IMR-90 (cell line): ENCODE measurements at places on chromosomes 4 and X. TPM values are rescaled to one million over a fixed set of nuclear protein-coding genes. Genes with fewer than 3 reads are reported as not detected.
A peak's percentile ranks its signal among the peaks of the same experiment; 100 is the strongest.

DNA sequence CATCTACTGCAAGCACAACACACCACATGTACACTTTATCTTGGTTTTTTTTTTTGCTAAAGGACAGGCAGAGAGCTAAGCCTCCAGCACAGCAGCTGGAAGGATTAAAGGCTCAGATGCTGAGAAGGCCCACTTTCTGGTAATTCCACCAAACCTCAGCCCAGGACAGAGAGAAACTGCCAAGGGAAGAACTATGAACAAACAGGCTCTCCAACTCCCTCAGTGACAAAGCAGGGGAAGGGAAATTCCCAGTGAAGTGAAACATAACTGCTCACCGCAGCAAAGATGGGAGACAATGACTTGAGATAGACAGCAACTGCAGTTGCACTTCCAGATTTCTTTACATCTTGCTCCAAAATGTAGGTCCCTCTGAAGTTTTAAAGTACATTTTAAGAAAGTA is 4.8 kb downstream of the PROM1 start:
- H3K4me3 ChIP-seq = no peak overlapping the region
- H3K27me3 ChIP-seq = peaks cover 59% of the 10 kb centered on the region
- no peak overlapping the region for H3K27ac ChIP-seq
- peaks cover 3% of the 10 kb centered on the region; the same call in 1 of the 2 replicates for H3K4me1 ChIP-seq
- no peaks in the 10 kb centered on the region for H3K36me3 ChIP-seq

DNA sequence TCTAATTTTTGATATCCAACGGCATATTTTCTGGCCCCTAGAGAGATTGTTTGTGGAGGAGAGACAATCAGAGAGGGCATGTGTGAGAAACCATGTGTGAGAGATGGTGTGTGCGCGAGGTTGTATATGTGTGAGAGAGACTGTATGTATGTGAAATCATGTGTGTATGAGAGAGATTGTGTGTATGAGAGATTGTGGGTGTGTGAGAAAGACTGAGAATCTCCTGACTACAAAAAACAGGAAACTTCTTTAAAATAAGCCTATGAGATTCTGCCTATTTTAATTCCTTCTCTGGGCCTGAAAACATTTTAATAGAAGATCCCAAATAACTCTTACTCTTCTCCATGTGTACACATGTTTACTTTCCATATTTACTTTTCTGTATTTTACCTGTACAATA is 1.5 kb upstream of the FAM241A start:
- H3K36me3 ChIP-seq = no peaks in the 10 kb centered on the region
- no peaks in the 10 kb centered on the region for H3K4me1 ChIP-seq
- no peak for DNase-seq

DNA sequence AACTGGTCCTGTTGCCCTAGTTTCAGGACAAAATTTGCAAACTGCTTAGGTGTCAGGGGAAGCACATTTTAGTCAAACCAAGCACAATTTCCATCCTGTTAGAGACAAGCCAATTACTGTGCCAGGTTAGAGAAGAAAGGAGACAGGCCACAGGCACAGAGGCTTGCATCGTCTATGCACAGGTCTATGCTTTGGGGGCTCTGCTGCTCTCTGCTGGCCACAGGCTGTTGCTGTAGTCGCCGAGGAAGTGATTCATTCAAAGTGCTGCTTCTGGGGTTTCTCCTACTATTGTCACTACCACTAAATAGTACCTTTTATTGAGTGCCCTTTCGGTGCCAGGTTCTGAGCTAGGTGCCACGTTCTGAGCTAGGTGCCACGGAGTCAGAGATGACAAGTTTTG is 45.5 kb downstream of the VGLL1 start:
- H3K4me1 ChIP-seq = no peaks in the 10 kb centered on the region
- H3K27me3 ChIP-seq = peaks cover 4% of the 10 kb centered on the region
- peak; percentile 32 for DNase-seq
- no peak overlapping the region for H3K4me3 ChIP-seq
- H3K36me3 ChIP-seq = no peaks in the 10 kb centered on the region
- no peak overlapping the region for H3K27ac ChIP-seq

Gene NAP1L2
- total RNA-seq = under 0.01 TPM in 1 of 2 replicates, not detected in the other
